ENCODE measurements at places on chromosomes 5 and 9.

DNA sequence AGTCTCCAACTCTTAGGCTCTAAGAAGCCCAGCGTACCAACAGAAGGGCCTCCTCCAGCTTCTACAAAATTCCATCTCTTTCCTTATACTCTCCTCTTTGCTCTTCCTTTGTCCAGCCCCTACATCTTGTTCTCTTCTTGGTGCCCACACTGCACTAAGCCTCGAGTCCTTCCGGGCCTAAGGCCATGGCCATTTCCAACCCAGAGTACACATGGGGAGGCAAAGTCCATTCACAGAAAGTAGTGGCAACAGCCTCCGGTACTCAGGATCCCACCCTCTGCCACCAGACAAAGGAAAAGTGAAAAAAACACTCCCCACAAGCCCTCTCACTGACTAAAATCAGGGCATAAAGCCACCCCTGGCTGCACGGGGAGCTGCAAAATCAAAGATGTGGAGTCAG, 60.3 kb downstream of the SAXO1 start:
- DNase-seq, result no peak

DNA sequence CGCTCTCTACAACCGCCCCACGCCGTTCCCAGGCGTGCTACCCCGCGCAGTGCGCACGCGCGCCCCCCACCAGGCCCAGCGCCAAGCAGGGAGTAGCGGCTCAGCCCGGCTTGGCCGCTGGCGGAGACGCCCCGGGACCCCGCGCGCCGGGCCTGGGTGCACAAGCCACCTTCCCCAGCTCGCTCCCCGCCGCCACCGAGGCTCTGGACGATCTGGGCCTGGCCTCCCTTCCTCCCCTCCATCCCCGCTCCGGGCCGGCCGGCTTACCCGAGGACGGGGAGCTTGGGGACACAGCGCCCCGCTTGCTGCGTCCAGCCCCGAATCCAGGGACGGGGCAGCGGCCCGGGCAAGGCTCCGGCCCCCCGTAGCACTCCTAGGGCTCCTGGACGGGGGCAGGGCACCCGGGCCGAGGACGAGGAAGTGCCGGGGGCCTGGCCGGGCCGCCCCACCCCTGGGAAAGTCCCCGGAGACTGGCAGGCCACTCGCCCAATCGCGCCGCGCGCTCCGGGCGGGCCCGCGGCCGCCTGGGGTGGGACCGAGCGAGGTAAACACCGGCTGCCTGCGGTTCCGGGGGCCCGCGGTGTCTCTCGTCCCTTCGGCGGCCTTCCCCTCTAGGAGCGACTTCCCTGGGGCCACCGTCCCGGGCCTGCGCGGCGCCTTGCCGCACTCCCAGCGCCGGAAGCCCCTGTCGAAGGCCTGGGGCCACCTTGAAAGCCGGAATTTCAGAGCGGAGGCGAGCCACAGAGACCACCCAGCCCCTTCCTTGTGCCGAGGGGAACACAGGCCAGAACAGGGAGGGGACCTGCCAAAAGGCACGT, at the start of gene TNIP1:
Gene TNIP1 (minus strand): TSS at position 422 of the 818 bp plus-strand sequence. CDS start 15,939 bp downstream, outside the sequence.
- peak; percentile 94 for DNase-seq

DNA sequence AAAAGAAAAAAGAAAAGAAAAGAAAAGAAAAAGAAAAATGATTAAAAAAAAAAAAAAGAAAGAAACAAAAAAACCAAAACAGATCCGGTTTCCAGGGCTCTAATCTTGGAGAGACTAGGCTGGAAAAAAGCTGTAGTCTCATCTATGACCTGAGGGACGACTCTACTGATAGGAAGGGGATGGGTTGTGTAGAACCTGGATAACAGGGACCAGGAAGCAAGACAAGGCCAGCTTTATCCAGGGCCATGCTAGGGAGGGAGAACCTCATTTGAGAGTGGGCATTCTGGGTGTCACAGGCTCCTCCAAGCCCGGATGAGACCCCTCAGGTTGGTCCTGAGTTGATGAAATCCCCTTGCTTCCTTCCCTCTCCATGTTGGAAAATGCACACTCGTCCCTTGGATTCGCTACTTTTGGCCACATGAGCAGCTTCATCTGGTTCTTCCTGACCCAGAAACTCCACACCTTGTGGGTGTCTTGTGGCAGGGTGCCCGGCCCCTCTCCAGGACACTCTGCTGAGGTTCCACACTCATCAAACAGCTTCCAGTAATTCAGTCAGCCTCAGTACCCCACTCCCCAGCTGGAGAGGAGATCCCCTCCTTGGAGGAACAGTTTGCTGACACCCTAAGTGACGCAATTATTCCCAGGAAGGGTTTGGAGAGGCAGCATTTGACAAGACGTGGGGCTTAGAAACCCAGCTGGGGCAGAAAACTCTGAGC, 71.1 kb upstream of the LHFPL2 start:
- DNase-seq, result no peak

DNA sequence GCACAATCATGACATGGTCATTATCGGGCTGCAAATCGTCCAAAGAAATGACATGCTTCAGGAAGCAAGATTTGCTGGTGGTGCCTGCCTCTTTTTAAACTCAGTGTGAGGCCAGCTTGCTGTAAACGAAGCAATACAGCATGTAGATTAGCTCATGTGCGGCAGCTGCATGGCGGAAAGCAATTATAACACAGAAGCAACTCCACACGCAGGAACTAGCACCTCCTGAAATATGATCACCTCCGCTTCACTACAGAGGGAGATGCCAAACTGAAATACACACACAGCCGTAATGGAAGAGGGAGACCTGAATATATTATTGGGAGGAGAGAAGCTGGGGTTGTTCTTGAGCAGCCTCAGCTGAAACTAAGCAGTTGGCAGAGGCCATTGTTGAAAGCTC, 312.5 kb downstream of the PSAT1 start:
- DNase-seq, result no peak

DNA sequence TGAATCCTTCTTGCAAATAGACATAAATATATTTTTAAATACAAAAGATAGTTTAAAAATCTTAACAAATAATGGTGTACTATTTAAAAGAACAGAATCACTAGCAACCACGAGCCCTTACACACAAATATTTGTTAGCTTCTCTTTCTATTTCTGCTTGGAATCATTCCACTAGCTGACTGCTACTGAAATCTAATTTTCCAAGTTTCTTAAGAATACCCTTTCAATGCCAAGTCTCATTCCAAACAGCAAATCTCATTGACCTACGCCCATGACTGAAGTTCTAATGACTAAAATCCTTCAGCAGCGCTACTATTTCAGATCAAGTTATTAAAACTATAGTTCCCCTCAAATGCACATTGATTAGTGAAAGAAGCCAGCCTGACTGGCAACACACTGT, 13.2 kb upstream of the PPP1R2B start:
- DNase-seq, result no peak

DNA sequence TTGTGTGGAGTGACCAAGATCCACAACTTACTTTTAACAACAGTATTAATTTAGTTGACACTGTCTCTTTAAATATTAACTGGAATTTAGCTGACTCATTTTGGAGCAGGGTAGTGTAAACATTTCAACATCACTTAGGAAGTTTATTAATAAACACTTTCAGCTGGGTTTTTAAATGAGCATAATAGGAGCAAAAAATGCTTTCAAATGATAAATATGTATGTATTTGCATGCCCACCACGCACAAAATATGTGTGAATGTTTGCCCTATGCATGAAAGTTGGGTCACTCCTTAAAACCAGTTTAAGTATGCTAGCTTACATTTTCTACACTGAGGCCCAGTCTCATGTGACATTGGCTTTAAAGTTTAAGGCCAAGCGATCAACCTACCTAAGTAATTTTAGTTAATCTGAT, 2.9 kb downstream of the ZFAND5 start:
- DNase-seq, result peak; percentile 74

- peak; percentile 83 for DNase-seq
These were observed 14.7 kb downstream of the SLC45A2 start for GRCh38 chr5:33969572-33970452.

- DNase-seq, result peak; percentile 88
These were observed at the start of gene SEMA6A for GRCh38 chr5:116574367-116575325. Gene SEMA6A (minus strand): TSS chr5:116574823. CDS start chr5:116504944, 69,879 bp downstream.
